ENCODE measurements at places on chromosomes 2 and 18.

GRCh38 chr2:213766465-213766901, 482.2 kb downstream of the SPAG16 start:
- no peak for DNase-seq

DNA sequence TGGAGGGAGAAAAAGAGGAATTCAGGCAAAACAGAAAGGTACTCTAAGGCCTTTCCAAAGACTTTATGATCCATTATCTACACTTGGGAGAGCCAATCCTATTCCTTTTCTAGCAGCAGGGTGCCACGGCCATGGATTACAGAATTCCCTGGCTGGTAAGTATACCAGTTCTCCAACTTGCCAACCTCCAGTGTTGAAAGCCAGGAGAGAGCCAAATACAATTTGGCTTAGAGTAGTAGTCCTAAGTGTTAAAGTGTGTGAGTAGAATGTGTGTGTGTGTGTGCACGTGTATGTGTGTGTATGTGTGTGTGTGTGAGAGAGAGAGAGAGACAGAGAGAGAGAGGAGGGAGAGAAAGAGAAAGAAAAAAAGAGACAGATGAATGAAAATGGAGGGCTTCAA, 43.3 kb downstream of the WDPCP start:
- DNase-seq = no peak

- no peak for DNase-seq
These were observed 13.2 kb downstream of the EVA1A start for GRCh38 chr2:75547345-75548035.

DNA sequence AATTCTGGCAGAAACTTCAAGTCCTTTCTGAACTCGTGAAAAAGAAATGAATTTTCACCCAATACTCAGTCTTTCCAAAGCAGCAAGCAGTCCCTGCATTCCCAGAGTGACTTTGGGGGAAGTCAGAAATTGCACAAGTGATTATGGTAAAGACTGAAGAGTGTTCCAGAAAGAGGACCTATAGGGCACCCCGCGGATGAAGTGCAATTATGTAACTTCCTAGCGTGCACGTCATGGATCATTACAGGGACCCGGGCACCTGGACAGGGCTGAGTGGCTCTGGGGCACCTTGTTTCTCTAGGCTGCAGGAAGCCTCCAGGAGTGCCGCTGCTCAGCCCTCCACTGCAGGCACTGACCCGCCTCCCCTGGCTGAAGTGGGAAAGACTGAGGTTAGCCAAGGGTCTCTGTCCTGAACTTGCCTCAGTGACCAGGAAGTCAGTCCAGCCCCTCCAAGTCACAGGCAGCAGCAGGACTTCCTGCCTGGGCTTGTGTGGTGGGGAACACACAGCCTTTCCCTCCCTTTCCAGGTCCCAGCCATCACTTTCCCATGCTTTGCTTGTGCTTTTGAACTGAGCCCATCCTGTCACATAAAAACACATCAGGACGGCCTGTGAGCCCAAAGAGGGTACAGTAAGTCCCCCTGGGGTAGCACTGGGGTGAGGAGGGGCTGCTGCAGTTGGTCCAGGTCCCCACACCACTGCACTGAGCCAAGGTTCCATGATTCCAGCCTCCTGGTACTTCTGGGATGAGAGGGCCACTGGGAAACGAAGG, 19.8 kb downstream of the TMEM185B start:
- DNase-seq = peak; percentile 79

DNA sequence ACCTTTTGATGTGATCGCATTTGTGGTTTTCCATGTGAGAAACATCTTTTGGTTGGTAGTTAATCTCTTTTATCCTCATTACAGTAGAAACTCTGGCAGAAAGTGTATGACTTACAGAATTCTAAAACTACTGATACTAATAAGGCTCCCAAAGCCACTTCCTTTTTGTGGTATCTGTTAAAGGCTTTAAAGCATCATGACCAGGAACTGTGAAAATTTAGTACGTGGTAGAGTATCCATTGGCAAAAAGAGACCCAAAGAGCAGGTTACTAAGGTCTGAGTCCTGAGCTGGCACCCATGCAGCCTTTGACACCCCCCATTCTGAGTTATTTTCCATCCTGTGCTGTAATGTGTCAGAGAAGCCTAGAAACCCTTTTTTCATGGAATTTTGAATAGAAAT, 94.5 kb downstream of the DPP4 start:
- no peak for DNase-seq

GRCh38 chr2:200713704-200714064, 98.0 kb upstream of the BZW1 start:
- DNase-seq = no peak

GRCh38 chr2:108447947-108448677, 894 bp upstream of the GCC2 start:
- DNase-seq = no peak

GRCh38 chr2:42860319-42861094, 68.1 kb upstream of the HAAO start:
- DNase-seq = no peak

GRCh38 chr2:84782717-84783442, 98.0 kb downstream of the TRABD2A start:
- no peak for DNase-seq

- no peak for DNase-seq
These were observed 164.0 kb downstream of the HDAC4 start for GRCh38 chr2:239236808-239237205.

GRCh38 chr2:142866426-142866825, 11.0 kb upstream of the KYNU start:
- DNase-seq = no peak

DNA sequence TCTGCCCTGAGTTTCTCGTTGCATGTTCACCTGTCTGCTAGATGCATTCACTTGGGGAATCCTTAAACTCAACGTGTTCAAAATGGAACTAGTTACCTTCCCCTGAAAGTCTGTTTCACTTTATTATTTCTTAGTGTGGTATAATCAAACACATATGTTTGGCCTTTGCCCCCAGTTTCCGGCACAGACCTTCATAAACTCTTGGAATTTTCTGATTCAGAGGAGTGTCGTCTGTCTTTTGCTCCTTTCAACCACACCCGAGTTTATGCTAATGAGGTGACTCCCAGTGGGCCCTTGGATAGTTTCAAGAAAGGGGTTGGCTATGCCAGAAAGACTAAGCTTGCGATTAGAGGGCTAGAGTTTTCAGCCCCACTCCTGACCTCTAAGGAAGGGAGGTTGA, 198.9 kb downstream of the CDCA7 start:
- DNase-seq = no peak
